MCF 10A (cell line): ENCODE measurements at places on chromosomes 1 and 21. TPM values are rescaled to one million over a fixed set of nuclear protein-coding genes. Genes with fewer than 3 reads are reported as not detected.

The CLDN19 gene
- total RNA-seq: not detected in 2 replicates

The SRM gene
- 284 and 327 TPM in 2 replicates for total RNA-seq

The DMRTA2 gene
- not detected in 2 replicates for total RNA-seq

The SPRR3 gene
- total RNA-seq: not detected in 2 replicates

The FMO4 gene
- 0.63 and 1.5 TPM in 2 replicates for total RNA-seq

The ST6GALNAC5 gene
- 2.1 and 3.3 TPM in 2 replicates for total RNA-seq

The NPR1 gene
- total RNA-seq: not detected in 2 replicates

The CXADR gene
- total RNA-seq: 7.9 TPM in 2 replicates

The TSEN15 gene
- 88.7 and 97.5 TPM in 2 replicates for total RNA-seq

The SERTAD4 gene
- 0.19 TPM in 1 of 2 replicates, not detected in the other for total RNA-seq

The TTC34 gene
- total RNA-seq: 0.47 and 0.86 TPM in 2 replicates

The TPTE gene
- total RNA-seq: not detected in 2 replicates

DNA sequence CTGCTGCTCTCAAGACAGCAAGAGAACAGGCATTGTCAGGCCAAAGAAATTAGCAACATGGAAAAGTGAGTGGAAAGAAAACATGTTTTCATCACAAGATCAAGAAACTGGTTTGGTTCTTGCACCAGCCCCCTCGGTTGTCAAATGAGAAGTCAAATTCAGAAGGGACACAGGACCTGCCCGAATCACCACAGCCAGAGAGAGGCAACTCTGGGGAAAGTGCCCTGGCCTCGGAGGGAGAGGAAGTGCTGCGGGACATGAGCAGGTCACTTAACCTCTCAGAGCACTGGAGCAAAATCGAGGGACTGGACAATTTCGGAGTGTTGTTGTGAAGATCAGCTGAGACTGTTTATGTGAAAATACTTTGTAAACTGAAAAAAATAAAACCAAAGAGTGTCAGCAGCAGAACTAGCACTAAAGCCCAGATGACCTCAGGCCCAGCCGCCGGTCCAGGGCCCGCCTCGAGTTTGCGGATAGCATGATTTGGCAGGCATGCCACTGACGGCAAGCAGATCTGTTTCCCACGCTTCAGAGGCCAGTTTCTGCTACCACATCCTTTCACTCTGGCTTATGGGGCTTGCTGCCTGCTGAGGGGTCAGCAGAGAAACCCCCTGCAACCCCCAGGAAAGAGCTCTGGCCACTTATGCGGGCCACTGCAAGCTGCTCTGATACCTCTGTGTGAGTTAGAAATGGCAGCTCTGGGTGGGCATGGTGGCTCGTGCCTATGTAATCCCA, 32.1 kb downstream of the CD247 start:
- no peak for DNase-seq

- no peak for DNase-seq
Measured at GRCh38 chr1:40717955-40718354, 26.5 kb downstream of the NFYC start.

DNA sequence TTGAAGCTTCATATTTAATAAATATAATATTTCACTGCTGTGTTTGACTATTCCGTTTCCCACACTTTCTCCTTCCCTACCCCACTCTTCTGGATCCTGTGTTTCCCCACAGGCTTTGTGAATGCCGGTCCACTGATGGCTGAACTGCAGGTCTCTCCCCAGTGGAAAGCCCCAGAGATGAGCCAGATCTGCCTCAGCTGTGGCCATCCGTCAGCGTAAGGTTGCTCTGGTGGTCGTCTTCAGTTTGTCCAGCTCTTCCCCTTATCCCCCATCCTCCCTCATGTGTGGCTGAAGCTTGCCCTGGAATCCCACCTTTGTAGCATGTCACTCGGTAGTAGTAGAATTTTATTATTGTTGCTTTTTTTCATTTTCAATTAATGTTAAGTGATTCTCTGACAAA, 11.4 kb downstream of the SMAP2 start:
- no peak for DNase-seq

GRCh38 chr1:207298186-207298585, 23.3 kb upstream of the CD55 start:
- no peak for DNase-seq

DNA sequence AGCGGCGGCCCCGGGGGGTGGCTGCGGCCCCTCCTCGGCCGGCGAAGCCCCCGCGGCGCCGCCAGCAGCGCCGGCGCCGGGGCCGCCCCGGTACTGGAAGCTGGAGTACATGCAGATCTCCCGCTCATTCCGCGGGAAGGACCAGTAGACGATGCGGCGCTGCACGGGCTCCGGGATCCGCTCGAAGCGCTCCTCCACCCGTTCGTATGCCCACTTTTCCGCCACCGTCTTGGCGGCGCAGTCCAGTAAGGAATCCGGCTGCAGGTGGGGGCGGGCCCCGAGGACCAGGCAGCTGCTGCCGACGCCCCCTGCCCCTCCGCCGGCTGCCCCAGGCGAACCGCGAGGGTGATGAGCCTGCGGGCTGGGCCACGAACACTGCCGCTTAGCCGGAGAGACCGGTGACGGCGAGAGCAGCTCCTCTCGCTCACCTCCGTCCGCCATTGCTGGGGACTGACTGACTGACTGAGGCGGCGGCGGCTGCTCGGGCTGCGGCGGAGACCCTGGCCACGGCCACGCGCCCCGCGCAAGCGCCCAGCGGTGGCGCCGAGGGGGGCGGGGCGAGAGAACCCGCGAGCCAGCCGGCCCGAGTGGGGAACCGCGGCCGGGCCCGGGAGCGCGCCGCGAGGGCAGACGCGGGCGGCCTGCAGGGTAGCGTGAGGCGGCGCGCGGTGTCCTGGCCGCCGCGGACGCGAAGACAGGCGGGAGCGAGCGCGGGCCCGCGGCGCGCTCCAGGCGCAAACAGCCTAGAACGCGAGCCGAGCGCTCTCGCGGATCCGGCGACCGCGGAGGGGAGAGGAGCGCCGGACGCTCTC, at the start of gene ZSWIM5:
Gene ZSWIM5 (minus strand): TSS at position 696 of the 812 bp plus-strand sequence. CDS start 255 bp downstream, at position 441.
- peak; percentile 65 for DNase-seq

- DNase-seq: no peak
Measured at GRCh38 chr1:70818401-70818800, 229.2 kb downstream of the PTGER3 start.

- DNase-seq: no peak
Measured at GRCh38 chr1:68758666-68759209, 261.9 kb upstream of the DEPDC1 start.

DNA sequence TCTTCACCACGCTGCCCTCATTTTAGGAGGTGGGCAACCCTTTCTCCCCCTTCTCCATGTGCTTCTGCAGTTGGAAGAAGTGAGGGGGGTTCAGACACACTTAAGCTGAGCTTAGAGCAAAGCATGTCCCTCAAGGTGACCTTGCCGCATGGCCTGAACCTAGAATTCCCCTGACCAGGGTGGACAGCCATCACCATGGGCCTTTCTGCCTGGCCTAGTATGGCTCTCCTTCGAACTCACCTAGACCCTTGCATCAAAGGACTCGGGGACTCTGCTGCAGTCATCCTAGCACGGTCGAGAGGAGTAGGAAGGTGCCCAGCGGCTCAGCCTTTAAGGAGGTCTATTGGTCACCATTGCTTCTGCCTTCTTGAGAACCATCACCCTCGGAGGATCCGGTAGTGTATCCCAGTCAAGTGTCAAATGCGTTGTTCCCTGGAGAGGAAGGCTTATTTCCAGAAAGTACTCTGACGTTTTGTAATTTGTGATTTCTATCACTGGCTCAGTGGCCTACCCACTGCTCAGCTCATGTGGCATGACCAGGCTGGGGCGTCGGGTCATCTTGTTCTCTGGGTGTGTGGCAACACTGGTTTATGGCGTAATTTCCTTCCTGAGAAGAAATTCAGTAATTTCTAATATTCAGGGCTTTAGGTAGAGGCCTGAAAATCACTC, at the start of gene KCNE1:
Gene KCNE1 (minus strand): TSS at position 424 of the 669 bp plus-strand sequence. CDS start 62,576 bp downstream, outside the sequence.
- peak; percentile 81 for DNase-seq

GRCh38 chr1:158400871-158401270, 1.6 kb upstream of the OR10T2 start:
- no peak for DNase-seq

DNA sequence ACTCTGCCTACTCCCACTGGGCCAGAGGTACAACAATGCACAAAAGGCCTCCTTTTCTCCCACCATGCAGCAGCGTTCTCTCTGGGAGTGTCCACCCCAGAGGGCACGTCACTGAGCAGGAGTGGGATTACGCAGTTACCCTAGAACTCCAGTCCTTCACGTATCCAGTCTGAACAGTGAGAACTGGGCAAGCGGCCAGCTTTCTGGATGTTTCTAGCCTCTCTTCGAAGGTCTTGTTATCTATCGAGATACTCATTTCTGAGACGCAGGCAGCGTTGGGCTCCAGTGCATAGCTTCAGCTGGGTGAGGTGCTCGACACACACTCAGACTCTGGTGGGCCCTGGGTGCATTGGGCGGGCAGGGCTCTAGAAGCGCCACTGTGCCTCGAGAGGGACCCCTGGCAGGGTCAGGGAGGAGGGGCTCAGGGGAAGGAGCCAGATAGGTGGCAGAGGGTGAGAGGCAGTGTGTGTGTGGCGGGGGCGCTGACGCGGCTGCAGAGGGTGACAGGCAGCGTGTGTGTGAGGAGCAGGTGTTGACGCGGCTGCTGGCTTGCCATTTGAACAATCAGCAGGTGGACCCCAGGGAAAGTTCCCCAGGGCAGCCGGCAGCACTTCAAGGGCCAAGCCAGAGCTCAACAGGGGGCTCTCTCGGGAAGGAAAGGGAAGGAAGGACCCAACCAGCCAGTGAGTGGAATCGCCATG, 27.9 kb downstream of the PRDM15 start:
- DNase-seq: no peak

DNA sequence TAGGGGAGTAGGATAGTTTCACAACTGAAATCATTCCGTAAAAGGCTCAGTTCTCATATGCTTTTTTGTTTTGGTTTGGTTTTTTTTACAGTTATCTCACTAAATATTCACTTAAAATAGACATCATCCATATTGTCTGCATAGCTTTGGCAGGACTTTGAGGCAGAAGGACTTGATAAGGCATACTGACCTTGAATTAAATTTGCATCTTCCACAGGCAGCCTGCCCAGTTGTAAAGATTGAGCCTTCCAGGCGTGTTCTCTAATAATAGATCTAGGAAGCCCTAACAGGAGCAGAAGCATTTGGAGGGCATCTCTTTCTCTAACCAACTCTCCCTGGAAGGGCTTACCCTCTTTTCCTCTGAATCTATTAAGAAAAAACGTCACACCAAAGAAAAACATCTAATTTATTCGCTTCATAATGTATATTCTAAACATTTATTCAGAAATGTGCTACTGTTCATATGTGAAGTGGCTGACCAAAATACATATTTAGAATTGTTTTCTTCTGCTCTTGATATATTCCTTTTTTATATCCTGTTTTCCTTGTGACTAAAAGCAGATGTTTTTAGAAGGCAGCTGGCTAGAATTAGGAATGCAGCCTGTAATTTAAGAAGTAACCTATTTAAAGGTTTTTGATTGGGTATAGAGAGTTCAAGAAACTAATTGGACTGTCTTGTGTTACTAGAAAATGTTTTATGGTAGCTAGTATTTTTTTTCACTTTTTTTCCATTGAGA, 20.2 kb downstream of the DESI2 start:
- DNase-seq: no peak

DNA sequence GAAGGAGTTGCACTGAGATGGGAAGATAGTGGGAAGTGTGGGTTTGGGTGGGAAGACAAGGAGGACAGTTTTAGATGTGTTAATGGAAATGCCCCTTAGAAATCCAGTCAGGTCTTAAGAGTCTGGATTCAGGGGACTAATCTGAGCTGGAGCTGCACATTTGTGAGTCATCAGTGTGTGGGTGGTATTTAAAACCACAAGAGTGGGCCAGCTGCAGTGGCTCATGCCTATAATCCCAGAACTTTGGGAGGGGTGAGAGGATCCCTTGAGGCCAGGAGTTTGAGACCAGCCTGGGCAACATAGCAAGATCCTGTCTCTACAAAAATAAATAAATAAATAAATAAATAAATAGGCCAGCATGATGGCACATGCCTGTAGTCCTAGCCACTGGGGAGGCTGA, 40.9 kb upstream of the SLC6A9 start:
- peak; percentile 74 for DNase-seq

DNA sequence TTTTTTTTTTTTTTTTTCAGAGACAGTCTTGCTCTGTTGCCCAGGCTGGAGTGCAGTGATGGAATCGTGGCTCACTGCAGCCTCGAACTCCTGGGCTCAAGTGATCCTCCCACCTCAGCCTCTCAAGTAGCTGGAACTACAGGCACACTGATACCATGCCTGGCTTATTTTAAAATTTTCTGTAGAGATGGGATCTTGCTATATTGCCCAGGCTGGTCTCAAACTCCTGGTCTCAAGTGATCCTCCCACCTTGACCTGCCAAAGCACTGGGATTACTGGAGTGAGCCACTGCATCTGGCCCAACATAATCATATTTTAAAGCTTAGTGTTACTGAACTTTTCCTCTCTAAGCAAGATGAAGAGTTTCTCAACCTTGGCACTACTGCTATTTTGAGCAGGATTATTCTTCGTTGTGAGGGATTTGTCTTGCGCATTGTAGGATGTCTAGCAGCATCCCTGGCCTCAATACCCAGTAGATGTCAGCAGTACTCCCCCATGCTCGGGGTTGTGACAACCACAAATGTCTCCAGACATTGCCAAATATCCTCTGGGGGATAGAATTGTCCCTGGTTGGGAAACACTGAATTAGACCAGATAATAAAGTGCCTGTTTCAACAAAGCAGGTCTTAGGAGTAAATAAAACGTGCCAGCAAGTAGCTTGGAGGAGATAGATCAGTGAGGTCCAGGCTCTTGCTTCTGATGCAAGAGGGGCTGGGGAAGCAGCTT, 15.1 kb upstream of the THRAP3 start:
- no peak for DNase-seq

DNA sequence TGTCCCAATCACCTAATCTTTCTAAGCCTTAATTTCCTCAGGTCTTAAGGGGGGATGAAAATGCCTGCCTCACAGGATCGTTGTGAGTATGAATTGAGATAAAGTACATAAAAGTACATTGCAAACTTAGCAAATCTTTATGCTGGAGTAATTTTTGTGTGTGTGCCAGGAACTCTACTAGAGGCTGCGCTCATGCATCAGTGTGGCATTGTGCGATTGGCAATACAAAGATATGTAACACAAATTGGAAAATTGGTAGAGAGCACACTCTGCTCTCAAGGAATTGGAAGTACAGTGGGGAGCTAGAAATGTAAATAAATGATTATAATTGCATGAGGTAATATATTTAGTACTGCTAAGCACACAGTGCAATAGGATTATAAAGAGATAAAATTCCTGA, 398.3 kb downstream of the DUSP10 start:
- DNase-seq: no peak

GRCh38 chr1:78468521-78468920, 22.3 kb upstream of the PTGFR start:
- DNase-seq: no peak

GRCh38 chr1:10945991-10946509, 66.4 kb upstream of the TARDBP start:
- DNase-seq: no peak

DNA sequence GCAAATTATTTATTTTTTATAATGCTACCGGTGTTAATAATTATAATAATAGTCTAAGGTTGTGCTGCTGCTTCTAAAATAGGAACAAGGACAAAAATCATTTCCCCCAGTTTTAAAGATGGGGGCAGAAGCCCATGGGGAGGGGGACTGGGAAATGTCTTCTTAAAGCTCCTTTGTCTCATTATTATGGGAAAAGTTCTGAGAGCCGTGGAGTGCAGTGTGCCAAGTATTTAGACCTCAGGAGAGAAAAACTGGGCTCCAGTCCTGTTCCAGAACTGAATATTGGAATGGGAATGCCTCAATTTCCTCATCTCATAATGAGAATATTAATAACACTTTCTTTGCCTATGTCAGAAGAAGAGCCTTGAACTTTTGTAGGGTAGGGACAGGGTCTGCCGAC, 40.9 kb upstream of the ATF3 start:
- DNase-seq: no peak

- DNase-seq: peak; percentile 49
Measured at GRCh38 chr1:39158327-39159086, 46.0 kb upstream of the MACF1 start.
